ENCODE measurements at places on chromosomes 1 and 21.

DNA sequence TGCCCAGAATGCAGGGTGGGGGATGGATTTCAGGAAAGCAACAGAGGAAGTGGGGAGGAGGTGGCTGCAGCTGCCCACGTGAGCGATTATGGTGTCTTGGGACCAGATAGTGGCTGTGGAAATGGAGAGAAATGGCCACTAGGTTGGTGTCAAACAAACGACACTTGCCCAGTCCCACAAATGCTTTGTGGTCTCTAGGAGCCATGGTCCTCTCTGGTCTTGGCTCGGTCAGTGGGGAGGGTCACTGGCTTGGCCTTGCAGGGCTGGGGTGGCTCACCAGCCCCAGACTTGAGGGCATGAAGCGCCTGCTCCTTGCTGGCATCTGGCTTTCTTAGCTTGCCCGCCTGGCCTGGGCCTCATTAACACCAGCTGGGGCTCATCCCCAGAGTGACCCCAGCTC lies 7.2 kb downstream of the PADI2 start:
- DNase-seq: no peak

- no peak for DNase-seq
Measured at GRCh38 chr1:19006000-19006399, 49.5 kb upstream of the IFFO2 start.

DNA sequence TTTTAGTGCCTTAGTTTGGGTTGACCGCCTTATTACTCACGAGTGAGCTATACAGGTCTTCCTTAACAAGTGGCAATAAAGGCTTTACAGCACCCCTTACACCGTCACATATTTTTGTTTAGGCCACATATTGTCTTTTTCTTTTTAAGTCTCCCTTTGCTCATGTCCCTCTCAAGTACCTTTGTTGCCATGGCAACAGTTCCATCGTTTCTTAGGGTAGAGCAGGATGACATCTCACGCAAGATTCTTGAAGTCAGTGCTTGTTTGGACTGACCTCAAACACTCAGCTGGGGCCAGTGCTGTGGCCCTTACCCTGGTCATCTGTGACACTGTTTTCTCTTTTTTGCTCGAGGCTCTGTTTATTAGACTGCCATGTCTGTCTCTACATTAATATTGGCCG lies 69.8 kb downstream of the PBX1 start:
- DNase-seq: no peak

- no peak for DNase-seq
Measured at GRCh38 chr1:200090252-200091159, 63.0 kb downstream of the NR5A2 start.

DNA sequence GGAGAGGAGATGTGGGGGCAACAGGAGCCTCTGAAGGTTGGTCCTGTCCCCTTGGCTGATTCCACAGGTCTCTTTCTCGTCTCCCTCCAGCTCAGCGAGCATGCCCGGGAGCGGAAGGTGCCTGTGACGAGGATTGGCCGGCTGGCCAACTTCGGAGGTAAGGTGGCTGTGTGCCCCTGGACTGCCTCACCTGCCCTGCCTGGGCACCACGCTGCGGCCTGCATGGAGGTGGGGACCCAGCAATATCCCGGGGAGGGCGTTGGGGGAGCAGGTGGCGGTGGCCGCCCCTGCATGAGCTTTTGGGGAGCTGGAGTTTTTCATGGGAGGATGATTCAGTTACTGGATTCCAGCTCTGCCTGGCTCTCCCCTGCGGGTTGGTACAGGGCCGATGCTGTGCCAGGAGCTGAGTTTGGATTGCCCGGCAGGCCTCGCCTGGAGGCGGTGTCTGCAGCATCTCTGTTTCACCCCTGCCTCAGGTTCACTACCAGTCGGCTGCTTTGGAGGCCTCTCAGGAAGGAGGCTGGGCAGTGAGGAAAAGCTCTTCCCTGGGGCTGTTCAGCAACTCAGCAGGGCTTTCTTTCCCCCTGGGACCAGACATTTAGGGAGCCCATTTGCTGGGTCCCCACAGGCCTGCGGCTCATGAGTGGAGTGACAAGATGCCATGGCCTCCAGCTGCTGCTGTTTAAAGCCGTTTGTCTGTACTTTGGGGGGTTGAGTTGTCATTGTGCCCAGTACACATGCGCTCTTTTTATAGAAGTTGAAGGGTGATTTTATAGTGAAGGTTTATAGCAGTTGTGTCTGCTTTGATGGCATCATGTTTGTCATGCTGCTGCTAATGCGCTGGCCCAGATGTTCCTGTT lies 25.7 kb downstream of the COQ8A start:
- DNase-seq: no peak

DNA sequence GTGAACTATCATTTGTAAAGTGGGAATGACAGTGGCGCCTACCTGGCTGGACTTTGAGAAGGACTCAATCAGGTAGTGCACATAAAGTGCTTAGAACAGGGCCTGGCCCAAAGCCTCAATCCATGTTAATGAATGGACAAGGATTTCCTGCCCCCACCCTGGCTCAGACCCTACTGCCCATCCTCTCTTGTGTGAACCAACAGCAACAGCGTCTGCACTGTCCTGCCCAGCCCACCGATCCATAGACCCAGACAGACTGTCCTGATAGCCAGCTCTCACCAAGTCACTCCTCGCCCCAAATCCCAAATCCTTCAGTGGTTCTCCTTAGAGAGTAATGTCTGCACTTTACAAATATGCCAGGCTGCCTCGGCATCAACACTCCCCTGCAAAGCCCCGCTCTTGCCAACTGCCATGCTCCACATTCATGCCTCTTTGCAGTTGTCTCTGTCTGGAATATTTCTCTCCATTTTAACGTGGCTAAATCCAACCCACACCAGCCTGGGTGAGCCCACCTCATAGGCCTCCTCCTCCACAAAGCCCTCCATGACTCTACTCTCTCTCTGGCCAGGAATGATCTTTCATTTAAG lies 157.6 kb upstream of the EDN2 start:
- no peak for DNase-seq

GRCh38 chr1:7770669-7770996 lies 463 bp upstream of the VAMP3 start:
- peak; percentile 72 for DNase-seq

GRCh38 chr21:45477176-45478114 lies 64.8 kb downstream of the SLC19A1 start:
- no peak for DNase-seq

DNA sequence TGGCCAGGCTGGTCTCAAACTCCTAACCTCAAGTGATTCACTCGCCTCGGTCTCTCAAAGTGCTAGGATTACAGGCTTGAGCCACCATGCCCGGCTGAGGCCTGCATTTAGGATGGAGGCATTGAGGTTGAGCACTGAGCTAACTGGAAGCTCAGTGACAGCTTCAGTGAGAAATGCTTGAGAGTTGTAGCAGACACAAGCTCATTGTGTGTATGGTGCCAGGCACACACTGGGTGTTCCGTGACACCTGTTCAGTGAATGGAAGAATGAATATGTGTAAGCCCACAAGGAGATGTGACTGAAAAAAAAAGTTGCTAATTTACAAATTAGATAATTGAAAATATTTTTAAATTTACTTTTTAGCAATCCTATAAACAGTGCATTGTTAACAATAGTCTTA lies 21.8 kb downstream of the LURAP1 start:
- DNase-seq: no peak

- DNase-seq: no peak
Measured at GRCh38 chr1:47024141-47024801, 802 bp downstream of the CYP4X1 start.

DNA sequence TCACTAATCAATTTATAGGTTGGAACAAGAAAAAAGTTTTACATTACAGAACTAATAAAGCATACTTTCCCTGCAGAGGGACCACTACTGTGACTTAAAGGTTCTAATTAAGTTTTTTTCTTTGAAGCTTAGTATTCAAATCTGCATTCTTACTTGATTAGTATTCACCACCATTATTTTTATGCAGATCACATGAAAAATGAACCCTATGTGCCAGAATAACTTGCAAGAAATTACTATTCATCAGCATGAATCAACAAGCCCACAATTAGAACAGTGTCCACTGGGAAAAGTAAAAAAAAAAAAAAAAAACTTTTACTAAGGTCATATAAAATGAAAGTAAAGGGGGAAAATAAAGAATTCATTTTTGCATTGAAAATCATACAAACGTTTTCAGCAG lies 90.8 kb downstream of the SMYD3 start:
- DNase-seq: no peak

GRCh38 chr1:10789803-10790702 lies 6.4 kb downstream of the CASZ1 start:
- DNase-seq: no peak

DNA sequence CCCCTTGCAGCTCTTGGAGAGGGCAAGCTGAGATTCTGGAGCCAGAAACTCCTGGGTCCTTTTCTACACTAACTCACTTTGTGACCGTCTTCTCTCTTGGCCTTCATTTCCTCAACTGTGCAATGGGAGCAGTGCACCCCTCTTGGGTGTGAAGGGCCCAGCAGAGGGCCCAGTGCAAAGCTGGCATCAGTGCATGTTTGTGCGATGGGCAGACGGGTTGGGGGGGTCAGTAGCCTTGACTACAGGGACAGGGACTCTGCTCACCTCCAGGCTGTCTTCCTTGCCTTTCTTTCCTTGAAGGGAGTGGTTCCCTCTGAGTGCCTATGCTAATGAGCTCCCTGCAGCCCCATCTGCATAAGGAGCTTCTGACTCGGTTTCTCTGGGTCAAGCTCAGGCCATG lies 51.0 kb downstream of the EDN2 start:
- DNase-seq: no peak

GRCh38 chr1:230327892-230328284 lies 98.2 kb downstream of the PGBD5 start:
- no peak for DNase-seq

DNA sequence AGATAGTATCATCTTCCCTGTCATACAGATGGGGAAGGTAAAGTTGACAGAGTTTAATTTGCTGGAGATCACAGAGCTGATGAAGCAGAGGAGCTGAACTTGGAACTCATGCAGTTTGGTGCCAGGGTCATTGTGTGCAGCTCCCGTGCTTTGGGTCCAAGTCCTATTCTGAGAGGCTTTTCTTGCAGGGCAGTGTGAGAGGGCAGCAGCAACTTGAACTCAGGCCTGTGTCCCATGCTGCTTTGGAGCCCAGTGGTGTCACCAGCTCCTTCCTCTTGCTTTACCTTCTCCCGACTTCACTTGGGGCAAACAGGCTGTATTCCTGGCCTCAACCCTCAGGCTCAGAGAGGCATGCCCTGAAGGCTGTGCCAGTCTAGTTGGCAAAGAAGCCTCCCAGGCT lies 24.7 kb downstream of the INAVA start:
- DNase-seq: no peak

DNA sequence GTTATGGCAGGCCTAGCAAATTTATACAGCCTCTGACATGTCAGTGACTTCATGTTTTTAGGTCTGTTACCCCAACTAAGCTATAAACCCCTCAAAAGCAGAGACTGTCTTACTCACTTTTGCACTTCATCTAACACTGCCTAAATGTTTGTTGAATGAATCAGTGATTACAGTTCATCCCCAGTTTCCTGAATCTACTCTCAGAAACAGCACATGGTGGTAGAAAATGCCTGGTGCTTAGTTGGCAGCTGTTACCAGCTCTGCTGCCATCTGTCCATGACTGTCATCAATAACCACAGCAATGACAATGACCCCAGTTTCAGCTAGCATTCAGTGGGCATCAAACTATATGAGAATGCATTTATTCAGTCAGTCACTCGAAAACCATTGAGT lies 110.5 kb upstream of the SERBP1 start:
- no peak for DNase-seq

DNA sequence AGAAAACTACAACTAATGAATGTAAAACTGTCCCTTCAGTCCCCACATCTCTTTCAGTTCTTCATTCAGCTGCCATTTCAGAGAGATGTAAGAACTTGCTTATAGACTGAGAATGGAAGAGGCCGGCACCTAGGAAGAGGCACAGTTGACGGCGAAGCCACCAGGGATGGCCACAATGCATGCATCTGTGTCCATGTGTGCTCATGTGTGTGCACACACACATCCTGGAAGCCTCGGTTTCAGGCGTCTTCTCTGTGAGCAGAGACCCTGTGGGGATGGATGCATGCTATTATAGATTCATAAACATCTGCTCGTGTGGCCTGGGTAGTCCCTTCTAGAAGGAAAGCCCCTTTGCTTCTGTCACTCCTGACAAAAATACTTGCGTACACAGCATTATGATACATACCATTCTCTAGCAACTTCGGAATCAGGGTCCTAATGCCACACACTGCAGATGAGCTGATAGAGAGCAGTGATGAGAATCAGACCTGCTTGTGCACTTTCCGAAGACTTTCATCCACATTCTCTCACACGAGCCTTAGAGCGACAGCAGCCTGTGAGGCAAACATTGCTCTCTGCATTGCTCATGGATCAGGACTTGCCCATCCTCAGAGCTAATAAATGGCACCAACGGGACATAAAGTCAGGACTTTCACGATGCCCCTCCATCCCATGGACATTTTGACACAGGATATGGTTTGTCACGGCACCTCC lies 12.4 kb upstream of the GPR61 start:
- DNase-seq: no peak

- no peak for DNase-seq
Measured at GRCh38 chr1:115906627-115907026, 65.7 kb upstream of the NHLH2 start.

DNA sequence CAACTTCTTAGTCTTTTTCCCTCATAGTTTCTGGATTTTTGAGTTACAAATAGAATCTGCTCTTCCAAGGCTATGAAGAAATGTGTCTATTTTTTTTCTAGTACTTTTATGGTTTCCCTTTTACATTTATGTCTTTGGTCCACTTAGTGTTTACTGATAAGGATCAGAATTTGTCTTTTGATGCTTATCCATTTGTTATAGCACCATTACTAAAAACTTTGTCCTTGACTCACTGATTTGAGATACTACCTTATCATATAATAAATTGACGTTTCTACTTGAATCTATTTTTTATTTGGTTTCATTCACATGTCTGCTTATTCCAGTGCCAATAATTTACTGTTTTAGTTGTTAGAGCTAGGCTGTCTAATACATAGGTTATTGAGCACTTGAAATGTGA lies 161.1 kb upstream of the DPYD start:
- no peak for DNase-seq

DNA sequence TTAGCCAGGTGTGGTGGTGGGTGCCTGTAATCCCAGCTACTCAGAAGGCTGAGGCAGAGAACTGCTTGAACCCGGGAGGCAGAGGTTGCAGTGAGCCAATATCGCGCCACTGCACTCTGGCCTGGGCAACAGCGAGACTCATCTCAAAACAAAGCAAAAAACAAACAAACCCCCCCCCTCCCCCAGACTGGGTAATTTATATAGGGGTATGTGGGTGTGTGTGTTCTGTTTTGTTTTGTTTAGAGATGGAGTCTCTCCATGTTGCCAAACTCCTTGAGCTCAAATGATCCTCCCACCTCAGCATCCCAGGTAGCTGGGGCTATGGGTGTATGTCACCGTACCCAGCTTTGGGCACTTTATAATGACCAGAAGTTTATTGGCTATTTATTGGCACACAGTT lies 73.6 kb downstream of the SLC27A3 start:
- DNase-seq: no peak

DNA sequence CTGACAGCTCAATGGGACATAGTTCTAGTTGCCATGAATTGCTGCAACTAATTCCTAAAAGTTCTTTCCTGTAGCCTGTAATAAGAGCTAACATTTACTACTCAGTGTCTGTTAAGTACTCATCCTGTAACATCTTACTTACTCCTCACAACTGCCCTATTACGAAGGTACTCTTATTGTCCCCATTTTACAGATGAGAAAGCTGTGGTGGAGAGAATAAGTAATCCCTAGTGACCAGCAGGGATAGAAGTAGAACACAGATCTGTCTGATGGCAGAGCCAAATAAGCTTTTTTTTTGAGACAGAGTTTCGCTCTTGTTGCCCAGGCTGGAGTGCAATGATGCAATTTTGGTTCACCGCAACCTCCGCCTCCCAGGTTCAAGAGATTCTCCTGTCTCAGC lies 3.1 kb downstream of the STK40 start:
- DNase-seq: no peak

- no peak for DNase-seq
Measured at GRCh38 chr1:3590951-3591865, 20.1 kb downstream of the MEGF6 start.

All from hematopoietic multipotent progenitor cell (in vitro differentiated cells).